Upper lobe of left lung (tissue), 6 donors: ENCODE measurements at places on chromosomes 7 and 10.

DNA sequence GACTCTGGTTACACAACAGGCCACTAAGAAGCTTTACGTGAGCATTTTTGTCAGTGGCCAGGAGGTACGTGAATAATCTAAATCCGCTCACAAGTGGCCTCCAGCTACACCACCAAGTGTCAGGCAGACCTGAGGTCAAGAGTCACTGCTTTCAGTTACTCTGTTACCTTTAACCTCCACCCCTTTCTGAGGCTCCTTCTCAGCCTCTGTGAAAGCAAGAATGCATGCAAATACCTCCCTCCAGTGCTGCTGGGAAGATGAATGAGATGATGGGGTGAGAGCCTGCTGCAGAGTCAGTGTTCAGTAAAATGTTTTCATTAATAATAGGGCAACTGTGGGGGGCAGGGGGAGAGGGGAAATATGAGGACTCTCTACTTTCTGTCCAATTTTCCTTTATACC is 11.2 kb downstream of the DDC start:
- DNase-seq = no peak

GRCh38 chr10:96586419-96587263 is at the start of gene TM9SF3:
Gene TM9SF3, minus strand, starts transcription at chr10:96587012. Its CDS starts 177 bp downstream, at chr10:96586835.
- peak; percentile 94 for DNase-seq

DNA sequence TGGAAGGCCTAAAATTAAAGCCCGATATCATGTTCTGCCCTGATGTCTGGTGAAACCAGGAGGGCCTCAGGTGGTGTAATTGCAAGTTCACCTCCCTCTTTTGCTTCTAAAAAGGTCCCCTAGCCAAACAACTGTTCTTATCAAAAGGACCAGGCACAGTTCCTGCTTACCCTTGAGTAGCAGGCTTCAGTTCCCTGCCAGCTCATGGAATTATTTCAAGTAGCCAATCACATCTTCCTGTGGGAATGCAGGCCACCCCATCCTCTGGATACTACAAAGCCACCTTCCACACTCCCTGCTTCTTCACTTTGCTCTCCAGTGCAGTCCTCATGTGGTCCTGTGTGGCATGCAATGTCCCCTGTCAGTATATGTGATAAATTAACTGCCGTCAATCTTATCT is 97.7 kb upstream of the GALNT17 start:
- DNase-seq = no peak

- no peak for DNase-seq
These were observed 9.0 kb upstream of the GARS1 start for GRCh38 chr7:30585675-30586074.

GRCh38 chr10:62115842-62116241 is 152.8 kb downstream of the RTKN2 start:
- no peak for DNase-seq

- no peak for DNase-seq
These were observed 303.5 kb downstream of the BBS9 start for GRCh38 chr7:33432821-33433220.

- DNase-seq = no peak
These were observed 646.0 kb downstream of the PARD3 start for GRCh38 chr10:34169131-34169530.

DNA sequence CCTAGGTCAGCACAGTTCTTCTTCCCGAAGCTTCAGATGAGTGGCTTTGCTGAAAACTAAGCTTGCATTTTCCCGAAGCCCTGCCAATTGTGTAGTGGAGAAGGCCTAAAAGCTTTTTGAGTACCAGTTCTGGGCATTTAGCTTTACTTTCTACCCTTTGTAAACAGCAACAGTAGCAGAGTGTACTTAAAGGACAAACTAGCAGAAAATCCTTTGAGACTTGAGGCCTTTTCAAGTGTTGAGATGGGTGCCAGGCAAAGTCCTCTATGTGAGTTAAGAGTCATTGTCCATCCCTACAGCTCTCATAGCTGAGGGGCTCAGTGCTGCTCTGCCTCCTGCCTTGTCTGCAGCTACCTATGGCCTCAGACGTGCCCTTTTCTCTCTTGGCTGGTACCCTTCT is 368.2 kb downstream of the CCSER2 start:
- DNase-seq = no peak

- no peak for DNase-seq
These were observed 378.4 kb upstream of the LRGUK start for GRCh38 chr7:133748443-133749407.

DNA sequence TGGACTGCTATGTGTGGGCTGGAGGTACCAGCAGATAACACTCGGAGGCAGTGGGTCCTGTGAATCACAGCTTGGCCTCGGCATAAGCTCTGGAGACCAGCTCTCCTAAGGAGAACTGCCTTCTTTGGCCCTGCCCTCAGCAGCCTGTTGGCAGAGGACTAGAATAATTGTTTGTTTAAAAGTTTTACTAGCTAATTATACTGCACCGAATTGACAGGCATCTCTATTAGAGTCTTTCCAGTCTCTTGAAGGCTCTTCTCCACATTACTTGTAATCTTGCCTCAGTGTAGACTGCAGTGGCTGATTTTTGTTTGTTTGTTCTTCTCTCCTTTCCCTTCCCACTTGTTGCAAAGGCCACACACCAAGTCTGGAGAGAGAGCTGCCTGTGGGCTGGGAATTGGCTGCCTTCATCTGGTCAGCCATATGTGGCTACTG is 183.2 kb downstream of the AUTS2 start:
- DNase-seq = peak; percentile 22

DNA sequence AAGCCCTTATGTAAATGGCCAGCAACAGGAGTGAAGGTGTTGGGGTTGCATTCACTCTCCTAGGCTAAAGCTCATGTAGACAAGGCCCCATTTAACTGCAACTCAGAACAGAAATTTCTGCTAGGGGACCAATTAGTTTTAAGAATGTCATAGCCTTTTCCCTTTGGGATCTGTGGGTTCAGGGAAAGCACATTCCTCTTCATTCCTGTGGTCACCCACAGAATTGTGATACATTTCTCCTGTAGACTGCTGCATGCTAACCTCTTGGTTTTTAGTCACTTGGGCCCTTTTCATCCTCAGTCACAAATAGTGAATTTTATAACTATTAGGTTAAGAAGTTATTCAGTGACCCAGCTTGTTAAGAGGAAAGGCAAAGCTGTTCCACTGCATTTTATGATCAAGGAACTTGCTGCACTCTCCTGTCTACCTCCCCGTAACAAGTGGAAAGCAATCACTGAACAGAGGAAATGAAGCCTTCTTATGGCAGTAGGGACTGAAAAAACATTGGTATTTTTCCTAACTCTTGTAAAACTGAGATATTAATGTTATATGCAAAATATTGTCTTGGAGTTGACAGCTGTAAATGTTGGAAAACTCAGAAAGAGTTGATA is 124.9 kb downstream of the SND1 start:
- no peak for DNase-seq

GRCh38 chr7:55239406-55239805 is 125.7 kb upstream of the LANCL2 start:
- DNase-seq = no peak

DNA sequence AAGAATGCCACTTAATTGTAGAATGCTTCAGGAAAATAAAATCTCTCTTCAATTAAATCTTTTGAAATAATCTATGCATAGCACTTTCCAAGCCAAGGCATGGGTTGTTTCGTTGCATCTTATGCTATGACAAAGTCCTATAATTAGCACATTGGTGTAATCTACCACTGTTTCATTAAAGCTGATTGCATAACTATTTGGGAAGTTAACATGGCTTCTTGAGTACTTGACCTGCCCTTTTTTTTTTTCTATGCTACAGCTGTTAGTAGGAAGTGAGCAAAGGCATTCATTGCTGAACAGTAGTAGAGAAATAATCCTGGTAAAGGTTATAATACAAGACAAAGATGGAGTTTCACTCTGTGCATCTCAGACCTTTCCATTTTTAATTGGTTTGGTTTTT is 557.2 kb upstream of the CELF2 start:
- no peak for DNase-seq

GRCh38 chr10:69406302-69406811 is 10.4 kb downstream of the TACR2 start:
- no peak for DNase-seq

DNA sequence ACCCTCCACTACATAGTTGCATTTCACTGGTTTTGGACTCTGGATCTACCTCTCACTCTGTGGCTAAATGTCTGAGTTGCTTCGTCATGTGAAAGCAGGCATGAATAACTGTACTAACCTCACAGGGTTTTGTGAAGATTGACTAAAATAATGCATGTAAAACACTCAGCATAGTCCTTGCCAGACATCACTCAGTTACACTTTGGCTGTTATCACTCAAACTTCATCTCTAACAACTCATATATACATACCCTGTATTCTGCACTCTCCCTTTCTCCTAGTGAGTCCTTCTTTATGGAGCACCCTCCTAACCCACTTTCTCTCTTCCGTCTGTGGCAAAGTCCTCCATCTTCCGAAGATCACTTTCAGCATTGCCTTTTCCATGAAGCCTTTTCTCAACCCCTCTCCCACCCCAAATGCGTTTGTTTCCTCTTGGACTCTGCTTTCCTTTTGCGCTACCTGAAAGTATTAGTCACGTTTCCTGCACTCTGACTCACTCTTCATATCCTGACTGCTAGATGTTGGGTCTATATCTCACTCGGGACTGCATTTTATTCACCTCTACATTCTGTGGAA is 72.6 kb downstream of the OSBPL3 start:
- no peak for DNase-seq

DNA sequence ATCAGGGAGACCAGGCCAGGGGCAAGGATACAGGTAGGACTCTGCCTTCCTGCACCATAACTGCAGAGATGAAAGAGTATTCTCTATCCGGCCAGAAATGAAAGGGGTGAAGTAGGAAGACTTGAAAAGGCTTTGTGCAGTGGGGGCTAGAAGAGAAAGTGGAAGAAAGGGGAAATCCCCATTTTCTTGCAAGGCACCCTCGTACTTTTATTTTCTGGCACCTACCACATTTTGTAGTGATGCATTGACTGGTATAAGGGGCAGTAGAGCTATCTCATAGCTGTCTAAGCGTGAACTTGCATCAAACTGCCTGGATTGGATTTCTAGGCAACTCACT is 752 bp upstream of the CAMK2G start:
- no peak for DNase-seq
